ENCODE measurements at places on chromosomes 7 and 10. TPM values are rescaled to one million over a fixed set of nuclear protein-coding genes. Genes with fewer than 3 reads are reported as not detected.

DNA sequence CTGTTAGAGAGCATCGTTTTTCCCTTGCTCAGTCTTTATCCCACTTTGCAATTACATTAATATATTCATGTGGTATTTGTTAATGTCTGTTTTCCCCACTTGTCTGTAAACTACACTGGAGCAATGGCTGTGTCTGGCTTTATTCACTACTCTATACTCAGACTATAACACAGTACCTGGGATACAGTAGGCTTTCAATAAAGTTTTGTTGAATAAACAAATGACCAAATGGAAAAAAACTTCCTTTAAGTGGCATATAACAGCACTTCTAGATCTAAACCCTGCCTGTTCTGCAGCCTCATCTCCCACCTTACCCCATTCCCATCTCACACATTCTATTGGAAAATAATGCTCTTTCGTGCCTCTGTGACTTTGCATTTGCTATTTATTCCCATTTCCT, 57.3 kb upstream of the SPOCK2 start:
- no peaks in the 10 kb centered on the region for H3K27me3 ChIP-seq
- H3K36me3 ChIP-seq: no peaks in the 10 kb centered on the region
- no peak for DNase-seq
- no peaks in the 10 kb centered on the region for H3K4me1 ChIP-seq

DNA sequence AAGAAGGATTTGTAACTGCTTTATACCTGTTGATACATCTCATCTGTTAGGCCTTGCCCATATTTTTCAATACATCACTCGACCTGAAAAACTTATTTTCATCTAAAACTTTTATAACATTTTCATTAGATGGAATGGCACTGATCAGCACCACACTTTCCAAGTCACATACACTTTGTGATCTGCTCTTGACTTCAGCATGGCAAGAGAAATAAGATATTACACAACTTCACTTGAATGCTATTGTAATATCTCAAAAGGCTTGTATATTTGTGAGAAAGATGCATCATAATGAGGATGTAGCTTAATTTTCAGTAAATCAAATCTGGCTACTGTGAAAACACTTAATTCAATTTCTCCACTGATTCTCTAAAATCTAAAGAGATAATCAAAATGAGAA, 126.2 kb downstream of the MICU1 start:
- no peaks in the 10 kb centered on the region for H3K4me1 ChIP-seq
- no peak overlapping the region for H3K4me3 ChIP-seq
- H3K27ac ChIP-seq: no peak overlapping the region
- no peak for DNase-seq

- no peaks in the 10 kb centered on the region for H3K27me3 ChIP-seq
- no peak for DNase-seq
- H3K4me3 ChIP-seq: no peak overlapping the region
- H3K4me1 ChIP-seq: no peaks in the 10 kb centered on the region
- H3K27ac ChIP-seq: no peak overlapping the region
Observed at GRCh38 chr10:29841724-29842649, 207.2 kb upstream of the SVIL start.

The HNRNPF gene
- total RNA-seq: 143 TPM
